Activated naive CD8-positive, alpha-beta T cell treated with anti-CD3 and anti-CD28 coated beads for 36 hours (primary cell): ENCODE measurements at places on chromosomes 12 and 14. TPM values are rescaled to one million over a fixed set of nuclear protein-coding genes. Genes with fewer than 3 reads are reported as not detected.

DNA sequence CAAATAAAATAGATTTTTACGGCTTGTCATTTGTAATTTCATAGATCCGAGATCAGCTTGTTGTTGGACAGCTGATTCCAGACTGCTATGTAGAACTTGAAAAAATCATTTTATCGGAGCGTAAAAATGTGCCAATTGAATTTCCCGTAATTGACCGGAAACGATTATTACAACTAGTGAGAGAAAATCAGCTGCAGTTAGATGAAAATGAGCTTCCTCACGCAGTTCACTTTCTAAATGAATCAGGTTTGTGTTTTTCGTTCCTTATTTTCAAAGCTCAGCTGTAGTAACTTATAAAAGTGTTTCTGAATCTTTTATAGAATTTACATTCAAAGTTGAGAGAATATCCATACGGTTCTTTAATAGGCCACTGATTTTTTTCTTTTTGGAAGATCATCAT lies 89.1 kb downstream of the LRRK2 start:
- no peak overlapping the region for H3K27ac ChIP-seq
- H3K27me3 ChIP-seq: no peaks in the 10 kb centered on the region
- no peaks in the 10 kb centered on the region for H3K4me1 ChIP-seq

Gene NUP107
- total RNA-seq: 158 TPM

DNA sequence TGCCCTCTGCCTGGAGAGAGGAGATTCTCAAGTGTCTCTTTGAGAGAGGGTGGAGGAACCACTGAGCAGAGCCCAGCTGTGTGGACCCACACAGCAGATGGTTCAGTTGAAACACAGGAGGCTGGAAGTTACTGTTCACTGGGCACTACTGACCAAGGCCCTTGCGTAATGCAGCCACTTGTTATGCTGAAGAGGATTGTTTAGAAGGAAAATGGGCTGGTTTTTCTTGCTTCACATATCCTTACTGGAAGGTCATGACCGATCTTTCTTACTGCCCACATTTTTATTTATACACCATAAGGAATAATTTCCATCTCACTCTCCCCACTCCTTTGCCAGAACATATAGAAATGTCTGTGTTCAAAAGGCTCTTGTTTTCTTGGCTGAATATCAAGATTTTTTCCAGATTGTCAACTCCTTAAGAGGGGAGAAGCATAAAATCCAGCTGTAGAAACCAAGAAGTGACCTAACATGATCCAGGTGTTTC lies 375.1 kb upstream of the DDHD1 start:
- H3K4me3 ChIP-seq: no peak overlapping the region
- H3K27me3 ChIP-seq: no peaks in the 10 kb centered on the region
- H3K36me3 ChIP-seq: no peaks in the 10 kb centered on the region
- no peak for DNase-seq
- H3K27ac ChIP-seq: no peak overlapping the region

Gene CELA1
- total RNA-seq: not detected

- no peaks in the 10 kb centered on the region for H3K27me3 ChIP-seq
- peaks cover 1% of the 10 kb centered on the region for H3K36me3 ChIP-seq
- peaks cover 38% of the 10 kb centered on the region for H3K4me1 ChIP-seq
- H3K4me3 ChIP-seq: no peak overlapping the region
- no peak overlapping the region for H3K27ac ChIP-seq
Measured at GRCh38 chr12:104733717-104734175, 224.3 kb downstream of the SLC41A2 start.

DNA sequence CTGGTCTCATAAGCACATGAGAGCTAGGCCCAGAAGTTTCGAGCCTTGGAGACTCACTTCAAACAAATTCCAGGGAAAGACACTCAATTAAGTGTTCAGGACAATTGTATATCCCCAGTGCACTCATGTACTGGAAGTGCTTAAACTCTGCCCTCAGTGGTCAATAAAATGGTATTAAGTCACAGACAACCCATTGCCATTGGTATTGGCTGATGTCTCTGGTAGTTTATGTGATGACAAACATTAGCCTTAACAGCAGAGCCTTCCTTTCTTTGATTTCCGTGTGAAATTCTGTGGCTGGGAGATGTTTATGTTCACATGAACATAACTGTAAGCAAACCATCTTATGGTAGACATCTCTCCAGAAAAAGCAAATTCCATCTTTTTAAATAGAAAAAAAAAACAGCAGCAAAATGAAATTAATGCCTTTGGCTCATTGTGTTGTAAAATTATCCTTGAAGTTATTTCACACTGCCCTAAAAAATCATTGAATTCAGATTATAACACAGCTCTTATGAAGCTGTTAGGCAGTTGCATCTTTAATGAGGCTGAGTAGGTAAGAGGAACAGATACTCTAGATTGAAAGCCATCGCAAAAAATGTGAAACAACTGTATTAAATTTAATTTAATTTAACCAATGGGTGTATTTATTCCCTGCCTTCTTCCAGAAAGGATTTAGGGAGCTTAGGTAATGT lies 216.2 kb upstream of the PLEKHG7 start:
- H3K36me3 ChIP-seq: peaks cover 9% of the 10 kb centered on the region
- no peak for DNase-seq
- H3K27me3 ChIP-seq: no peaks in the 10 kb centered on the region
- peaks cover 27% of the 10 kb centered on the region for H3K4me1 ChIP-seq

- H3K4me1 ChIP-seq: no peaks in the 10 kb centered on the region
- no peaks in the 10 kb centered on the region for H3K27me3 ChIP-seq
- H3K27ac ChIP-seq: no peak overlapping the region
- no peak for DNase-seq
Measured at GRCh38 chr12:32509328-32510091, 110.2 kb downstream of the FGD4 start.

DNA sequence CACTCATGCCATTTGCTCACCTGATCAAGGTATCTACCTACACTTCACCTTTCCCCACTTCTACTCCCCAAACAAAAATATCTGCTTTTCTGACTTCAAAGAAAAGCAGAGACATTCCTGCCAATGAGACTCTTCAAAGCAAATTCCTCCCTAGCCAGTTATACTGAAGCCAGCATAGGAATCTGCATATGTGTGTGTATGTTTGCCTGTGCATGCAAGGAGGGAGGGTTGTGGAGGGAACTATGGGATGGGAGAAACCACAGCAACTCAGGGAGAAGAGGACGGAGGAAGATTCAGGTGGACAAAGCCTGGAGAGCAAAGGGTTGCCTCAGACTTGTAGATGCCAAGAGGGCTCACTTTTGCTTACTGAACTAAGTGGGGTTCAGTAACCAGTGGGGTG lies 26.4 kb upstream of the VDR start:
- no peaks in the 10 kb centered on the region for H3K36me3 ChIP-seq
- DNase-seq: no peak
- H3K4me3 ChIP-seq: no peak overlapping the region
- H3K27ac ChIP-seq: no peak overlapping the region
- peaks cover 3% of the 10 kb centered on the region for H3K27me3 ChIP-seq

Gene CFL2
- total RNA-seq: 7.8 TPM

DNA sequence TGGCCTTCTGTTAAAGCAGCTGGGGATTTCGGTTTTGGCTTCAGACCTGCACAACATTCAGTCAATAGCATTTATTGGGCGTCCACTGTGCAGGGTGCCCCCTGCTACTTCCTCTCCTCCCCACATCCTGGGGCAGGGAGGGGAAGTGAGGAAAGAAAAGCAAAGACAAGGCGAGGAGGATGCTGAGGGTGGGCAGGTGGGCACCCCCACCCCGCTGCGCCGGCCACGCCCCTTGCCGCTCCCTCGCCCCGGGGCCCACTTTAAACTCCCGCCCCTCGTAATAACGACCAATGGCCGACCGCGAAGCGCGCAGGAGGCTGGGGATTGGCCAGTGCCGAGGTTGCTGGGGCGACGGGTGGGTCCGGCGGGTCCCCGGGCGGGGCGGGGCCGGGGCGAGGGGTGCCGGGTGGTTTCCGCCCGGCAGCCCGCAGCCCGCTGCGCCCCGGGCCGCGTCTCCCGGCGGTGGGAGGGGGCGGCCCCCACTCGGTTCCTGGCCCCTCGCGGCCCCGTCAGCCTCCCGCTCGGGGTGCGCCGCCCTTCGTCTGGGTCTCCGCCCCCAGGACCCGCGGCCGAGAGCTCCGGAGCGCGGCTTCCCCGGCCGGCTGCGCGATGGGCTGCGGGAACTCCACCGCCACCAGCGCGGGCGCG lies at the start of gene C12orf75:
Gene C12orf75, plus strand, starts transcription at position 409 of the 648 bp plus-strand sequence. Its CDS starts 201 bp downstream, at position 610.
- H3K27me3 ChIP-seq: no peaks in the 10 kb centered on the region
- H3K27ac ChIP-seq: peak within 1 kb of the TSS; percentile 74
- no peaks in the 10 kb centered on the region for H3K36me3 ChIP-seq
- H3K4me3 ChIP-seq: peak within 1 kb of the TSS; percentile 78
- H3K4me1 ChIP-seq: peaks cover 45% of the 10 kb centered on the region

Gene TEAD4
- 3.4 TPM for total RNA-seq

GRCh38 chr12:11949738-11950411 lies 120.9 kb upstream of the BCL2L14 start:
- H3K27ac ChIP-seq: no peak overlapping the region
- no peak overlapping the region for H3K4me3 ChIP-seq
- no peaks in the 10 kb centered on the region for H3K36me3 ChIP-seq
- DNase-seq: no peak
- H3K4me1 ChIP-seq: peaks cover 19% of the 10 kb centered on the region
- H3K27me3 ChIP-seq: peaks cover 19% of the 10 kb centered on the region

Gene GPX2
- total RNA-seq: not detected

DNA sequence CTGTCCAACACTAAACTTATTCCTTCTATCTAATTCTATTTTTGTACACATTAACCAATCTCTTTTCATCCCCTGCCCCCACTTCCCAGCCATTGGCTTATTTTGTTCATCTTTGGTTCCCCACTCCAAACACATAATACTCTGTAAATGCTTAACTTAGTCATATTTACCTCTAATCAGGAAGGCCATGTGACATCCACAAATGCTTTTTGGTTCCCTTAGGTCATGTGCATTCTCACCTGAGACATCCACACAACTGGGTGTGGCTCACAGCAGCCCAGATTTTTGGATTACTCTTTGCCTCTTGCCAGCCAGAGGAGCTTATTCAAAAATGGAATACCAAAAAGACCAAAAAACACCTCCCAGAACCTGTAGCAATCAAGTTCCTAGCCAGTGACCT lies 28.4 kb downstream of the ARL1 start:
- no peaks in the 10 kb centered on the region for H3K27me3 ChIP-seq
- H3K36me3 ChIP-seq: peaks cover 38% of the 10 kb centered on the region
- no peak overlapping the region for H3K27ac ChIP-seq
- no peaks in the 10 kb centered on the region for H3K4me1 ChIP-seq
